Fibroblast of the aortic adventitia (primary cell): ENCODE measurements at places on chromosomes 3 and 15. TPM values are rescaled to one million over a fixed set of nuclear protein-coding genes. Genes with fewer than 3 reads are reported as not detected.

The MSL2 gene
- 27.3 and 46.7 TPM in 2 replicates for total RNA-seq

The RASL12 gene
- 1.7 and 1.9 TPM in 2 replicates for total RNA-seq

The TM4SF18 gene
- 0.27 and 1.3 TPM in 2 replicates for total RNA-seq

The FGD5 gene
- 0.18 and 3.9 TPM in 2 replicates for total RNA-seq

The ITIH1 gene
- 1.3 TPM in 1 of 2 replicates, not detected in the other for total RNA-seq
